ENCODE measurements at places on chromosomes 5 and 9.

GRCh38 chr5:116887104-116887503 is 312.5 kb upstream of the SEMA6A start:
- DNase-seq = no peak

DNA sequence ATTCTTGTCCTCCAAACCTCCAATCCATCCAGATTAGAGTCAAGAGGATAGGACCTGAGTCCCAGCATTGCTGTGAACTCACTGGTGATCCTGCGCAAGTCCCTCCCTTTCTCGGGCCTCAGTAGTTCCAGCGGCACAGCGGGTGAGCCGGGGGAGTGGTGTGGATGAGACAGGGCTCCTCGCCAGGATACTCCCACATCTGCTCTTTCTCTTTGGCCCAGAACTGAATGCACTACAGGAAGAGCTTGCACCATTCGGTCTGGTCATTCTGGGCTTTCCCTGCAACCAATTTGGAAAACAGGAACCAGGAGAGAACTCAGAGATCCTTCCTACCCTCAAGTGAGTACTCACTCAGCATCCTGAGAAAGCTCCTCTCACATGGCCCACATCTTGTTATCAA is 6.3 kb downstream of the GPX3 start:
- DNase-seq = no peak

DNA sequence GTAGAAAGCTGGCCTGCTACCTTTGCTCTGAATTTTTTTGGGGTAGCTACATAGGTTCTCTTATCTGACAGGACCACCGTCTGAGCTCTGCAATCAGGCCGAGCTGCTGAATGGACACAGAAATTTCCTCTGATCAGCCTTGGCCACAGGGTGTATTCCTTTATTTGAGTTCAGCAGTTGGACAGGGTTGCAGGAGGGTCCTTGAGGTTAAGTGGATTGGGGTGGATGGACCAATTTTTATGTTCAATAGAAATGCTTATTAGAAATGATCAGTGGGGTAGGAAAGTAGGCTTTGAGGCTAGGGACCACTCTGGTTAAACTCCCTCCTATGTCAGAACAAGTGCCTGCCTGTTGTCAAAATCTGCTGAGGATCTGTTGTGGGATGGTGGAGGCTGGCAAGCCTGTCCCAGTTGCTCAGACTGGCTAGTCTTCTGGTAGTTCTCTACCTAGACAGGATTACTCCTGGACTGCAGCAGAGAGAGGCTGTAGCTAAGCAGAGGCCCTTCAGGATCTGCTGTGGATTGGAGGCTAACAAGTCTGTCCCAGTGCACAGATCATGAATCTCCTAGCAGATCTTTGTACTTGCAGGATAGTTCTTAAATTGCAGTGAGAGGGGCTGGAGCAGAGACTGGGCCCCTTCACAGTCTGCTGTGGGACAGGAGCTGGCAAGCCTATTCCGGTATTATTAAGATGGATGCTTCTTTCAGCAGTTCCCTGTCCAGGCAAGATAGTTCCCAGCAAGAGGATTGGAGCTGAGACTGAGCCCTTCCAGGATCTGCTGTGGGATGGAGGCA is 18.0 kb downstream of the XRCC4 start:
- no peak for DNase-seq

DNA sequence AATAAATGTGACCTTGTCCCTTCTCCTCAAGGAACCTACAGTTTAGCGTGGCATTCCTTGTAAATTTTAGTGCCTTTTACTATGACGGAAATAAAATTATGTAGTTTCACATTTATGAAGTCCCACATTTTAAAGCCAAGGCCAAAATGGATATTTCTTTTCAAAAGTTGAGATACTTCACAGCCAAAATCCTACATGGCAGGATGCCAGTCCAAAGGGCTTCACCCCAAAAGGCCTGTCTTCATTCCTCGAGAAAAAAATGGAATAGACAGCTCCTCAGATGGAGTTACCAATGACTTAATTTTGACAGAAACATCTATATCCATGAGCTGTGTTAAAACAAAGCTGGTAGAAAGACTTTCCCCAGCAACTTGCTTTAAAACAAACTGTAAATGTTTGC is 211.2 kb downstream of the GLIS3 start:
- DNase-seq = no peak

DNA sequence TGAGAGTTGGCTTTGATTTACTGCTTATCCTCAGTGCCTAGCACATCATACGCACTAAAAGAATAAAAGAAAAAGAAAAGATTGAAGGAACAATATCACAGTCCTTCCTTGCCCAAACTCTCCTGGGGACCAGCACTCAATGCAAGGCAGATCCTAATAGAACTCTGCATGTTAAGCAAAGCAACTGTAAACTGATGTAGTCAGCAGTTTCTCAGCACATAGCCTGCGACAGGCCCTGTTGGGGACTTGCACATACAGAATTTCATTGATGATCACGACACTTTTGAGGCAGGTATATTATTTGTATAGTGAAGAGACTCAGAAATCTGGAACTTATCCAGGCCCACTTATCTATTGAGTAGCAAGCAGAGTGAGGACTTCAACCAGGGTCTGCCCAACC is 15.4 kb downstream of the NIPAL4 start:
- no peak for DNase-seq

DNA sequence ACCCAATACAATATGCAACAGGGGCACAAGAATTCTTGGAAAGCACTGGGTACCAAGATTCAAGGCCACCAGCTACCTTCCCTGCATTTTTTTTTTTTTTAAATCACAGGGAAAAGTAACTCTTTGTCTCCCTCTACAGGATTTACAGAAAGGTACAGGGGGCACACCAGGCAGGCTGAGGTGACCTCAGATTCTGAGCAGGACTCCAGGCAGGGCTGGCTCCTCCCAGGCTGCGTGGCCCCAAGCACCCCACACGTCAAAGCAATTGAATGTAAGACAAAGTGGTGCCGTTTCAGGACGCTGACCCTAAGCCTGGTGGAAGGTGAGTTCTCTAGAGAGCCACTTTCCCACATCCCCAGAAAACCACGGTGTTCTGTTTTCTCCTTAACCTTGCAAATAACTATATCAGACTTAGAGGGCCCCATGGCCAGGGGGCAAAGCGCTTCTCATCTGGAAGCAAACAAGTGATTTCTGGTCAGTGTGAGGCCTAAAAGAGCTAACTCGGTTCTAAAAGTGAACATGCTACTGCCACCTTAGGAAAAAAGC is 222.6 kb downstream of the ROR2 start:
- no peak for DNase-seq

DNA sequence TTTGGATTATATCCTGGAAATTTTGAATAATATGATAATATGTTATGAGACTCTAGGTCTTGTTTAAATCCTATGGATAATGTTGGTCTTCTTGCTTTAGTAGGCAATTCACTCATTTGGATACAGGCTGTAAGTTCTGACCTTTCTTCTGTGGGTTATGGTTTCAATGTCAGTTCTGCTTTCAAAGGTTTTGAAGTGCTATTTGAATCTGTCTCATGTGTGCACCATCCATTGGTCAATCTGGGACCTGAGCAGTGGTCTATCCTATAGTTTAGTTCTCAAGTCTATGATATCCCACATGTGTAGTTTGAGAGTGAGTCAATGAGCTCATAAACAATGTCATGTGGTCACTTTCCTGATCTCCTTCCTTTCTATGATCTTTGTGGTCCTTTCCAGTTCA is 94.4 kb downstream of the RMI1 start:
- no peak for DNase-seq

- DNase-seq = peak; percentile 61
Measured at GRCh38 chr9:128684325-128685199, 4.5 kb upstream of the SET start.

DNA sequence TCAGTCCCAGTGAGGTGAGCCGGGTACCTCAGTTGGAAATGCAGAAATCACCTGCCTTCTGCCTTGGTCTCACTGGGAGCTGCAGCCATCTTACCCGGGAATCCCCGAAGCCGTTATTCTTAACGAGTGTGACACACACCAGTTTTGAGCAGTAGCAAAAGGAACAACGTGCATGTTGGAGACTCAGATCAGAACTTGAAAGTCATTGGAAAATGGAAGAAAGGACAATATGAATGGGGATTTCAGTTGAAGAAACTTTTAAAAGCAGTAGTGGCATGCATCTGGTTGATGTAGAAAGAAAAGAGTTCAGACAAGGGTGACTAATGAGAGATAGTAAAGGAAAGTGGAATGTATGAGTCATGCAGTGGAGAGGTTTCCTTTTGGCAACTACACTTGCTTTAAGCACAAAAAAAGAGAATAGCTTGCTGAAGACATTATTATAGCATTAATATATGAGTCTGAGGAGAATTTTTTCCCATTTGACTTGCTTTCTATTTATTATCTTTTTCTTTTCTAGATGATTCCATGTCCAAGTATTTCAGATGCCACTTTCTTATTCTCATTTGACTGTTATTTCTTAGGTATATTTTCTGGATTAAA is 44.4 kb upstream of the ANKDD1B start:
- DNase-seq = peak; percentile 80

DNA sequence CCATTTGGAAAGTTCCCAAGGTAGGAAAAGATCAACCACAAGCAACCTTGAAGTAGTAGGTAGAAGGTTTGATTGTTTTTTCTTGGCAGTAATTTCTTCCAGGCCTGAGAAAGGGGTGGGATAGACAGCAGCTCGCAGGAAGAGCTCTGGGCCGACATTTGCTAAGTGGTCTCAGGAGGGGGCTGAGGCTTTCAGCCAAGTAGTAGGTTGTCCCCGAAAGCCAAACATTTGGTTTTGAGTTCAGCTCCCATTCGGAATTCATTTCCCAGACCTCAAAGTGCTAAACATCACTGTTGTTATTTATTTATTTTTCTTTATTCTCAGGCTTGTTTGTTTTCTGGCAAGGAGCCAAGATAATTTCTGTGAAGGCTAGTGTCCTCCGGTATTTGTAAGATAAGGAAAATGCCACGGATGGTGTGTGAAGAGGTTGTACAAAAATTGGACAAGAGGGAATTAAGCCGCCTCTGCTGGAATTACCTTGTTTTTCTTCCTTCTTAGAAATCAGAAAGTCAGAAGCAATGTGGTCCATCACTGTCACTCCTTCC is 112.1 kb downstream of the KIF4B start:
- no peak for DNase-seq

DNA sequence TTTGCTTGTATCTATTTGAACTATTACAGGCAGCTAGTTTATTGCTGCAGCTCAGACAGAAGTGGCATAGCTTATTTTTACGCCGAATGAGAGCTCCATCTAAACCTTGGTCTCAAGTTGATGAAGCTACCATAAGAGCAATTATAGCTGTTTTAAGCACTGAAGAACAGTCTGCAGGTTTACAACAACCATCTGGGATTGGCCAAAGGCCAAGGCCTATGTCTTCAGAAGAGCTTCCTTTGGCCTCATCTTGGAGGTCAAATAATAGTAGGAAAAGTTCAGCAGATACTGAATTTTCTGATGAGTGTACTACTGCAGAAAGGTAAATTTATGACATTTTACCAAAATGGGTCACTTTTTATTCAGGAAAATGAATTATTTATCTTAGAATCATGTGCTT is 67.9 kb downstream of the YTHDC2 start:
- DNase-seq = no peak

- DNase-seq = no peak
Measured at GRCh38 chr5:17267106-17267505, 49.7 kb downstream of the BASP1 start.

- peak; percentile 9 for DNase-seq
Measured at GRCh38 chr9:76810377-76810957, 46.2 kb downstream of the PCA3 start.

DNA sequence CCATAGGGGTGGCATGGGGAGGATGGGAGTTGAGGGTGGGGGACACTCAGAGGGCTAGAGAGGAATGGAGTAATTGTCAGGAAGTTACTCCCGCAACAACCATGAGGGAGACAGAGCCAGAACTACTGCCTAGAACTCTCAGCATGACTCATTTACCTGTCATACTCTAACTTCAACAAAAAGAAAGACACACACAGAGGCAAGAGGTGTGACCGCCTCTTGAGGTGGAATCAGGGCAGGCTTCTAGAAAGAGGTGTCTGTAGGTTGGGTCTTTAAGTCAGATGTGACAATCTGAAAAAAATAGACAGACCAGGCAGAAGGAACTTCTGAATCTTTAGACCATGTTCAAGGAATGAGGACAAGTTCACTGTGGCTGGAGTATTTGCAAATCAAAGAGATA is 73.4 kb downstream of the GABBR2 start:
- DNase-seq = peak; percentile 35

- no peak for DNase-seq
Measured at GRCh38 chr9:120895951-120896350, 19.0 kb upstream of the PHF19 start.

- DNase-seq = no peak
Measured at GRCh38 chr5:109916481-109917153, 226.9 kb downstream of the MAN2A1 start.

DNA sequence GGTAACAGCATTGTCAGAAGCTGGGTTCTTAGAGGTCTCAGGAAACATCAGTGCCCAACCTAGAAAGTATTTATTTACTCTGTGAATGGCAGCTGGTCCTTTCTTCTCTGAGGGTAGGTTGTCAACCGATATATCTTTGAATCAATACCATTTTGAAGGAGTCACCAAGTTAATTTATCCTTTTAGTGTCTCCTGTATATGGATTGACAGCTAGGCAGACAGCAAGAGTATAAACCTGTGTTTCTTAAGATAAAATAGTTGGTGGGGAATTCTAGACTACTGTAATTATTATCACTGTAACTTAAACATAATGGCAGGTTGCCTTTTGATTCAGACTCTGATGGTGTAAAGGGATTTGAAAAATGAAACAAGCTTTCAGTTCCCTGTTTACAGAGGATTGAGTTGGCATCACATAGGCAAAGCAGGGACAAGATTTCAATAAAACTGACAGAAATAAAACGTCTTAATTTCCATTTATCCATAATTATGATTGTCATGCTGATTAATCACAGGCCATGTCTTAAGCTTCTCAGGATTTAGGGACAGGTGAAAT is 190.8 kb upstream of the HAPLN1 start:
- DNase-seq = no peak

DNA sequence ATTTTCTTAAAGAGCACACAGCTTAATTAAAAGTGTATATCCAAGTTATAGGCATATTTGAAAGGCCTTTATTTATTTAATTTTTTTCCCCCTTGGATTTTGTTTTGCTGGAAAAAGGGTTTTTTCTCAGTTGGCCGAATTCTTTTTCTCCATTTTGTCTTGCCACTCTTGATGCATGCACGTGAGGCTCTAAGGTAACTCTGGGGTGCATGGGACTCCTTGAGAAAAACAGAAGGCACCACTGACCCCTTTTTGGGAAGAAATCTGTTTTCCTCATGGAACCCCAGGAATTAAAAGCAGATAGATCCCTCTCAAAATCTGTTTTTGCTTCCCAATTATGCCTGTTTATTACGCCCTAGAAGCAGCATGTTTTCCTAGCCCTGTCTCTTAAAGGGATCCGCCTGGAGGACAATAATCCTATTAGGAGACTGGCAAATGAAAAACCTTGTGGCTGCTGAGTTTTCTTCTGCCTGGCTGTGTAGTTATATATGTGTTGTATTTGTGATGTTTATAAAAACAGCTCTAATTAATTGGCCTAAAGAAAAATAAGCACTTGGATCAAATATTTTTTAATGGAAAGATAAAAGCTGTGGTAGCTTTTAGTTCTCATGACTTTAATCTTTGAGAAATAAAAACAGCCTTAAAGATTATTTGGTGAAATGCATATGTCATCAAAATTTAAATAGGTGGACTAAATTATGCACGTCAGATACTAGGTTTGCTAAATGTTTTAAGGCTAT is 435.1 kb upstream of the CDH9 start:
- DNase-seq = no peak

- DNase-seq = no peak
Measured at GRCh38 chr9:79431019-79431679, 140.6 kb upstream of the TLE4 start.

- no peak for DNase-seq
Measured at GRCh38 chr9:134452728-134453127, 126.5 kb downstream of the RXRA start.

- DNase-seq = peak; percentile 9
Measured at GRCh38 chr5:78467752-78468357, 107.4 kb downstream of the SCAMP1 start.

Data from kidney epithelial cell (primary cell).